Stimulated activated CD8-positive, alpha-beta memory T cell treated with anti-CD3 and anti-CD28 coated beads, Interleukin-4, amount 100 ng/mL, for 1 hour (primary cell): ENCODE measurements at places on chromosomes 1 and 21.

- no peak for DNase-seq
These were observed 80.4 kb upstream of the ARHGAP29 start for GRCh38 chr1:94317790-94318188.

DNA sequence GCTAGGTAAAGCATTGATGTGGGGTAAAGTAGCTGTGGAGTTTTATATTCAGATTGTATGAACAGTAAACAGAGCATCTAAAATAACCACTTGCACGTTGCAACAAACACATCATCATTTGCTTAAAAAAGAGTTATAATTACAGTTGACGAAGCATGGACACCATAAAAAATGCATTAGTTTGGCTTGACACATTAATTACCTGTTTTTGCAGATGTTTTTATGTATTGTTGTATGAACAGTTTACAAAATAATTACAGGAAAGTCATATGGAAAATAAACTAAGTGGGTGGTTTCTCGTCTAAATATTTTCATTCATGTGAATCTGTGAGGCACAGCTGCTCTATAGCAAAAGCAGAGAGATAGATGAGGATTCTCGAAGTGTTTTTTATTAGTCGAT is 108.3 kb downstream of the RPS6KC1 start:
- DNase-seq: no peak

DNA sequence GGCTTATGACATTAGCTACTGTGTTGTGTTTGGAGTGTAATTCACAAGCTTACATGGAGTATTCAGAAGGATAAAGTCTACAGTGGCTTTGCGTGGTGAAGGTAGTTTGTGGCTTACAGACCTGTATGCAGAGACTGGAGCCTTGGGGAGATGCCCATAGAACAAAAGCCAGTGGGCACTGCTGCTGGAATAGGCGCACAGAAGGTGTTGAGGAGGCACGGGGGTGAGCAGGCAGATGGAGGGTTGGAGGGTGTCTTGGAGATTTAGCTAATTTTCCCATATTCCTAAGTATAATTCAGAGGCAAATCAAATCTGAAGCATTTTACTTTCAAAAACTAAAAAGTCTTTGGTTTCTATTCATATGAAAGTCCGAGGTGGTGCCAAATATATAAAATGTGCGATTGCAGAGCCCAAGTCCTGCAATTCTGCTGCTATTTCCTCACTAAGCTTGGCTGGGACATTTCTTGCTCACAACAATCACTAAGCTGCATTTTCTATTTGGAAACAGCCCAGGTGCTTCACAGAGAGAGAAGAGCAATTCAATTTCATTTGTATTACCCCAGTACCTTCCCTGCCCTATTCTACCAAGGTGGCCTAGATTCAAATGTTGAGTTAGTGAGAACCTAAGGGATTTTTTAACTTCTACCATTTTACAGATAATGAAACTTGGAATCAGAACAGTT is 48.5 kb downstream of the FH start:
- DNase-seq: no peak

GRCh38 chr1:109631513-109632505 is 12.2 kb downstream of the AMPD2 start:
- no peak for DNase-seq

DNA sequence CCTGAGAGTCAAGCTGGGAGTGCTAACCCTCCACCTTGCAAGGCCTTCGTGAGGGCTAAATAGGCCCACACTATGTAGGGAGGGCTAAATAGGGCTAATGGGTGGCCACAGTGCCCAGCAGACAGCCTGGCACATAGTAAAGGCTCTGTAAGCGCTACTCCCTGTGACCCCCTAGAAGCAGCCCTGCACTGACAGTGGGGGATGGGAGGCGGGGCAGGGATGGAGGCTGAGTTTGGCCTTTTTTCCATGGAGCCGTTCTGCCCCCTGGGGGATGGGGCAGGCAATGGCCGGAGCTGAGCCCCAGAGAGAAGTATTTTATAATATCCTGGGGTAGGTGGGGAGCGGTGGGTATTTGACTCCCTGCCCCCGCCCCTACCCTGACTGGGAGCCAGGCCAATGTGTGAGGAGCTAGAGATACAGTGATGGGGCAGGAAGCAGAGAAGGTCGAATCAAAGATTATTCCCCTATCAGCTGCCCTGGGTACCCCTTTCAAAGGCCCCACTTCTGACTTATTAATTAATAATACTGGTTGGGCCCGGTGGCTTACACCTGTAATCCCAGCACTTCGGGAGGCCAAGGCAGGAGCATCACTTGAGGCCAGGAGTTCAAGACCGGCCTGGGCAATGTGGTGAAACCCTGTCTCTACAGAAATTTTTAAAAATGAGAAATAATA is 42.3 kb downstream of the LACTBL1 start:
- no peak for DNase-seq

GRCh38 chr1:157776971-157777391 is at the start of gene FCRL2:
Gene FCRL2 (minus strand): TSS chr1:157777132. CDS start chr1:157777073, 59 bp downstream.
- no peak for DNase-seq

- no peak for DNase-seq
These were observed 77.2 kb upstream of the SIPA1L2 start for GRCh38 chr1:232707142-232707541.

DNA sequence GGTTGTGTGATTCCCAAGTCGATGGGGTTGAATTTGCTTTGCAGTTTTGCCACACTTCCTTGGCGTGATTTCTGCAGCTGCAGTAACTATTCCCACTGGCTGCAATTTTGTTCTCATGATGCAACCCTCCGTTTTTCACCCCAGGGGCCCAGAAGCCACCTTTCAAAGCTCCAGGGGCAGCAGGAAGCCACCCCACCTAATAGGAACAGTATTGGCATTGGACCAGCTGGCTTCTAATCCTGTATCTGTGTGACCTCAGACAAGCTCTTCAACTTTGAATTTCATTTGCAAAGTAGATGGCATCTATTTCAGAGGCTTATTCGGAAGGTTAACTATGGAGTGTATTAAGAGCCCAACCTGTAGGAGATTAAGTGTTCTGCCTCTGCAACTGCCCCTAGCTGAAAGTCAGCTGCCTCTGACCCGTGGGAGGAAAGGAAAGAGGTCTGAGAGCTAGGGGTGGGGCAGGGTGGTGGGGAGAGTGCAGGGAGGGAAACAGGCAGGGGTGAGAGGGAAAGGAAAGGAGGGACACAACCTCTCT is 12.6 kb downstream of the C1orf115 start:
- DNase-seq: no peak

DNA sequence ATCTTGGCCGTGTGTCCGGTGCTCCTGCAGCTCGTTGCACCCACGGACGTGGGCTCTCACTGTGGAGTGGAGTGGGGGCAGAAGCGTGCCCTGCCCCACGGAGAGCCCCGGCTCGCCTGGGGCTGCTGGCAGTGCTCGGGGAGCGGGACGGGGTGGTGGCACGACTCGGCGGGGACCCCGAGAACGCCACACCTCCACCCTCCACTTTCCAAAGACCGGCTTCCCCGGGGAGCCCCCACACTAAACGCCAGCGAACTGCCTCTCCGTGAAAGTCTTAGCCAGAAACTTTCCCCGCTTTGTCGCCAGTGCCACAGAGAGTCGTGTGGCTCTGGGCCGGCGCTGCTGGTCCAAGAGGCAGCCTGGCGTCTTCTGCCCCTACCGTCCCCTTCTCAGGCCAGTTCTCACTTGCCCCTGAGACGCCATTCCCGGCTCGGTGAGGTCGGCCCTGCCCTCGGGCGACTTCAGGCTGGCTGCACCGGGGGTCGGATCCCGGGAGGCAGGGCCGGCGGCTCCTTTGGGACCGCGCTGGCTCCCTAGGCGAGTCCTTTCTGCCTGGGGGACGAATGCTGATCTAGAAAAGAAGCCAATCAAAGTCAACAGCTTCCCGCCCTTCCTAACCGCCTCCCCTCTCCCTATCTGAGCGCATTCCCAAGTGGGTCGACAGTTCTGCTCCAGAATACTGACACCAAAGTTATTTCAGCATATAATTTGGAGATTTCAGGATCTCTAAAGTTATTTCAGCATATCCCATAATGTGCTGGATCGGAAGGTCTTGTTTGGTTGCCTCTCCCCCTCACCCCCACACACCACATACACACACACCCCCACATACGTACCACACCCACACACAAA is 2.6 kb upstream of the SAMD13 start:
- DNase-seq: no peak

DNA sequence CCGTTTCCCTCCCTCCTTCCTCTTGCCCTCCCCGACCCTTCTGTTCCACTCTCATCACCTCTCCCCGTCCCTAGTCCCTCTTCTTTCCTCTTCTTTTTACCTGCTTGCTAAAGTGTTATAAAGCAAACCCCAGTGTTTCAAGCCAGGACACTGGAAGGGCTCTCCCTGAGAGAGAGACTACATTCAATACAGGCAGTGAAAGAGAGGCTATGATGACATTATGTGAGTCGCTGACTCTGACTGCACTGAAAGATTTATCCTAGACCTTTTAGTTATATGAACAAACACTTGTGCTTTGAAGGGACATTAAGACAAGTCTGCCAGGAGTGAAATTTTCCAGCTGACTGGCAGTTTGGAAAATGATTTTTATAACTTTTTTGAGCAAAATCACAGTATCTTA is 155.7 kb downstream of the S1PR1 start:
- DNase-seq: no peak

DNA sequence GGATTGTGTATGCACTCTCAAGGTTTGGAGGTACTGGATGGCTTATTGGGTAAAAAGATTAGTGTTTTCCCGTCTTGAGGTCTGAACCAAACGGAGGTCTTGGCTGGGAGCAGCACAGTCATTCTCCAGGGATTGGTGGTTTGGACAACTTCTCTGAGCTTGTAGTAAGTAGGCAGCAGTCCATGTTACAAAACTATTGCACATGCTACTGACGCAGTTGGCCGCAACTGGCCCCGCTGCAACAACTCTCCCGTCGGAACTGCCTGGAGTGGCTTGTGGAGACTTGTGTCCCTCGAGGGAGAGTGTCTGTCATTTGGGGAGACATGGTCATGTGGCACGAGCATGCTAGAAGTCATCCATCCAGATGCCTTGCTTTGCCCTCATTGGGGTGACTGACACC is 276.0 kb downstream of the TM2D1 start:
- no peak for DNase-seq

GRCh38 chr1:39805385-39805784 is 16.7 kb upstream of the BMP8B start:
- no peak for DNase-seq

- DNase-seq: no peak
These were observed 148.8 kb downstream of the SIPA1L2 start for GRCh38 chr1:232481091-232481490.

- DNase-seq: no peak
These were observed 26.3 kb upstream of the TSPAN2 start for GRCh38 chr1:115115521-115116161.

GRCh38 chr1:84348759-84349158 is 47.3 kb downstream of the SAMD13 start:
- no peak for DNase-seq

DNA sequence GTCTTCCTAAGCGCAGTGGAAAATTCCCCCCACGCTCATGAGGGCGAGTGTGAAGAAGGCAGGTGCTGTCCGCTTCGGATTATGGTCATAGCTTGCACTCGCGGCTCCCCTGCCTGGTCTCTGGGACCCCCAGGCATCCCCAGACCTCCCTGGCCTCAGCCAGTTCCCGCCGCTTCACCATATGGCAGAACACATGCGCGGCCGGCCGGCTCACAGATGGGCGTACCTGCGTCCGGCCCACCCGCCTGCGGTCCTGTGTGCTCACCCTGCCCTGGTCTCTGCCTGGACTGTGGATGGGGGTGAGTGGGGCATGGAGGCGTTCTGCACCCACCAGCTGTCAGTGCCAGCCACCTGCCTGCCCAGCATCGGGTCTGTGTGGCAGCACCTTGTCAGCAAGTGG is 34.1 kb downstream of the PRKCZ start:
- DNase-seq: no peak

DNA sequence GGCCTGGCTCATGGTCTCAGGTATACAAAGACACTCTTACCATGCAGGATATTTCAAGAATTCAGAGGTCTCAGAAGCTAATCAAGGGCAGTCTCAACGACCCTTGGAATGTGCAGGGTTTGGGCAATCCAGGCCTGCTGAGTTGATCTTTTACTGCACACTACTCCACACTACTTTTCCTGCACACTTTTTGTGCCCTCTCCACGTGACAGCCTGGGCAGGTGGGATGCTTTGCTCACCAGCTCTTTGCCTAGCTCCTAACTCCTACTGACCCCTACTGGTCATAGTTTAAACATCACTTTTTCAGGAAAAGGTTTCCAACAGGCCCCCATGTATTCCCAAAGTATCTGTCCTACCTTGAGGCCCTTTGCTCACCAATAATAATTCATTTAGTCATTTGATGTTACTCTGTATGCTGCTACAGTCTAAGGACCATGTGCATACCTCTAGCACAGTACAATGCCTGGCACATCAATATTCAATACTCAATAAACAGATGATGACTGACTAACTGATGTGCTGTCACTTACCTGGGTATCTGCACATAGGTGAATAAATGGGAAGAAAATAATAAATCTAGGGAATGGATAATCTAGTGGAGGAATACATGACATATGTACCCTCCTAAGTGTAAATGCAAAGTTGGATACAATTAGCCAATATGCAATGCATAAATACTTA is 9.6 kb downstream of the DUSP23 start:
- no peak for DNase-seq

GRCh38 chr1:117001254-117001927 is at the start of gene CD101:
Gene CD101 (plus strand): TSS chr1:117001760. CDS start chr1:117001818, 58 bp downstream.
- no peak for DNase-seq
